ENCODE measurements at places on chromosomes 7 and 10. TPM values are rescaled to one million over a fixed set of nuclear protein-coding genes. Genes with fewer than 3 reads are reported as not detected.

DNA sequence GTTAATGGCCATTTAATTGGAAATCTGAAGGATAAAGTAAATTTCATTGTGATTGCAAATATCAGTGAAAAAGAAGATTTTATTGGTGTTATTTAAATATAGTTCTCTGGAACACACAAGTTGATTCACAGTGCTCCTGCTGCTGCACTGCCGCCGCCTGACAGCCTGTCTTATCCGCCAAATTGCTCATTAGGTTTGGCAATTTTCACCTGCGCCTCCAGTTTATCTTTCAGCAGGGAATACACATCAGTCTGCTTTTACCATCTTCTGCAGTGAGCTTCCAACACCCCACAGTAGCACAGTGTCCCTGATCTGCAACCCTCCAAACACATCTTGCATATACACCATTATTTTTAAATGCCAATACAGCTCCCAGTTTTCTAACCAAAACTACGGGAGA, 308.3 kb downstream of the PARD3 start:
- no peak for DNase-seq

Gene PLPP4
- 0.28 TPM for total RNA-seq

- DNase-seq = no peak
Observed at GRCh38 chr7:156578578-156578940, 62.0 kb upstream of the RNF32 start.

GRCh38 chr7:152520861-152521302, 85.1 kb upstream of the KMT2C start:
- DNase-seq = no peak

DNA sequence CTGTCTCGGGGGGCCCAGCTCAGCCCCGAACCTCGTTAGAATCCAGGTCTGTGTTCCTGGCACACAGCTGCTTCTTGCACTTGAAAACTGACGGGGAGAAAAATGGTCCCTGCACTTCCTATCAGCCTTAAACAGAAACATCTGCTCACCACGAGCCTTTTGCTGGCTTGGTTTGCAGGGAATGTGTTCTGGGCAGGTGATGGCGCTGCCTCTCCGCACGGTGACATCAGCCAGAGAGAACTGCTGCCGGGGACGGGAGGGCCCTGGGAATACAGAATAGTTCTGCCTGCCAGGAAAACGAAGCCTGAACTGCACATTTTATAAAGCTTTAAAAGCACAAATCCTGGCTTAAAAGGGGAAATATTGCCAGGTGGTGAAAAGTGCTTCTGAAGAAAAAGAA, 622.5 kb downstream of the TYW1 start:
- DNase-seq = no peak

Gene ENO4
- under 0.01 TPM for total RNA-seq

Gene ADAM12
- 9.7 TPM for total RNA-seq

- peak; percentile 97 for DNase-seq
Observed at GRCh38 chr7:130943336-130943901, 209.4 kb upstream of the KLF14 start.

GRCh38 chr10:23742368-23742767, 303.5 kb downstream of the OTUD1 start:
- no peak for DNase-seq

Gene HECW1
- total RNA-seq = 1.1 TPM

Gene TMEM139
- not detected for total RNA-seq

Gene PRKAR2B
- 8.1 TPM for total RNA-seq

Gene MRLN
- total RNA-seq = not detected

DNA sequence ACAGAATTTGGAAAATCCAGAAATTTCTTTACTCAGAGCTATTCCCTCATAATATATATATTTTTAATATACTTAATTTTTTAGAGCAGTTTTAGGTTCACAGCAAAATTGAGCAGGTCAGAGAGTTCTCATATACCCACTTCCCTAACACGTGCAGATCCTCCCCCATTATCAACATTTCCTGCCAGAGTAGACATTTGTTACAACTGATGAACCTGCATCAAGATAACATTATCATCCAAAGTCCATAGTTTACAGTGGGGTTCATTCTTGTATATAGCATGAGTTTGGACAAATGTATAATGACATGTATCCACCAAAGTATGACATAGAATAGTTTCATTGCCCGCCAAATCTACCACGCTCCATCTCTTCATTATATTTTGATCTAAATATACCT, 170.0 kb downstream of the PTEN start:
- DNase-seq = no peak

DNA sequence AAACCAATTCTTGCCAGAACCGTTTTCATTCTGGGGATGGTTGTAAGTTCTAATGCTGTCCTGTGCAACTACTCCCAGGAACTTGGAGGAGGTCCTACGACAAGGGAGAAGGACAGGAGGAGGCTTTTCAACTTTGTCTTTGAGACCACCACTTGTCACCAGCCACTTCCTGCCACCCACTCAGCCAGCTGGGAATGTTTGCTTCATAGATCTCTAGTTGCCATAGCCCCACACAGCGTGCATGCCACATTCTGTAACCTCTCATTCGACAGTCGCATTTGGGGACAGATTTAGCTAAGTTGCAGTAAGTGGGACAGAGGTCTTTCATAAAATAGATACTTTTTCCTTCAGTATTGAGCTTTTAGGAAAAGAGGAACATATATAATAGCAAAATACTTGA, 78.0 kb downstream of the TAF3 start:
- DNase-seq = no peak

Gene FZD8
- total RNA-seq = 3.6 TPM

GRCh38 chr7:94222516-94222915, 172.2 kb upstream of the COL1A2 start:
- DNase-seq = no peak

DNA sequence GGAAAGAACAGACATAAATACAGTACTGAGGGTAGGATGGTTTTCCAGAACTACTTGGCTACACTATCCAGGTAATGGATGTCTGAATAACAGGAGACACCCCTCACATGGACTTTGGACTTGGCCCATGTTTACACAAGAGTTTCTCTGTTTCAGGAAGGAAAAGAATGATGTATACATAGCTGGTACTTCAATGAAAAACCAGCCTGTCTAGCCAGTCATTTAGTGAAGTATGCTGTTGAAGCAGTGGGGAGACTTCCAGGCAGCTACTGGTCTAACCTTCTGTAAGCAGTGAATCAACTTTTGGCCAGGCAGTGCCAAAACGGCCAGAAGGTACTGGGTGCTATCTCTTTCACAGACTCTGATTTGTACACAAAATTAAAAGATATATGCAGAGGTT, 135.0 kb downstream of the MBL2 start:
- DNase-seq = no peak

DNA sequence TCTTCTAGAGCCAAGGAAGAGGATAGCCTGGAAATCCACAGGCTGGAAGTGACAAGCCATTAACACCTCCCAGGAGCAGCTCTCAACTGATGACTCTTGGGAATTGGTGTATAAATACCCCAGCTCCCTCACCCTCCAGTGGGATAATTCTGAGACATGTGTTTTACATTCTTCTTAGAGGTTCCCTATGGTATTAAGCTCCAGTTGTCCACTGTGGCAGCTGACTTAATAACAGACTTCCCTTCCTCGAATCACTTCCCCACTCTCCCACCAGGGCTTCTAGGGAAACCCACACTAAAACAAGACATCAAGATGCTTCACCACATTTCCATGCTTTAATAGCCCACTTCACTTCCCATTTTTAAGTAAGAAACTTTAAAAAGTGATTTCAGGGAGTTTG, 47.2 kb downstream of the FAM107B start:
- DNase-seq = no peak

DNA sequence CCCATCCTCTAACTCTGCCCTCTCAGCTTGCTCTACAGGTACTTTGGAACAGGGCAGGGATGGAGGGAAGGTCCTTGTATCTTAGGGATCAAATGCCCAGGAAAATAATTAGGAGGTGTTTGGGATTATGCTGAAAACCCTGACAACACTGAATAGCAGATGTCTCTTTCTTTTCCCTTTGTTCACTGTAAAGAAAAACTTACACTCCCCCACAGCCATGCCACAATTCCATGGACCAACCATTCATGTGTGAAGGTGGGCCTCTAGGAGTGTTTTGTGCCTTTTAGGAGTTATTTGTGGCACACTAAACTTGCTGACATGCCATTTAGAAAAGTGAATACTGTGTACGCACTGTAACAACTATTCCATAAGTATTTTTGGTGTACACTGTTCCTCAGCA, 108.1 kb downstream of the SNX10 start:
- DNase-seq = no peak

Measured in IMR-90 (cell line).